ENCODE measurements at places on chromosomes 2 and 18.

DNA sequence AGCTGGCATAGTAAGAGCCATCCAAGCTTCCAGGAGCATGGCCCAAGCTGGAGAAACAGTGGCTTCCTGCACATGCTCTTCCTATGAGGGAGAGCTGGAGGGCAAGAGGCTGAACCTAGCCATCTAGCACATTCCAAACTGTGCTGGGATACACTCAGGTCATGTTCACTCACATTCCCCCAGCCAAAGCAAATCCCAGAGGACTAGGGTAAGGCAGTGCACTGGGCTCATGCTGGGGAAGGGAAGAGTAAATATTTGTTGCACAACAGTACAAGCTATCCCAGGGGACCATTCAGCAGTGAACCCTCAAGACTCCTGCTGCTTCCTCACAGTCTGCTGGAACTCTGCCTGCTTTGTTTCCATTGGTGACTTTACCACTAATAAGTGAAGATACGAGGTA lies 20.7 kb upstream of the GYPC start:
- DNase-seq = no peak

- DNase-seq = no peak
Observed at GRCh38 chr18:5961097-5961827, 65.9 kb upstream of the TMEM200C start.

DNA sequence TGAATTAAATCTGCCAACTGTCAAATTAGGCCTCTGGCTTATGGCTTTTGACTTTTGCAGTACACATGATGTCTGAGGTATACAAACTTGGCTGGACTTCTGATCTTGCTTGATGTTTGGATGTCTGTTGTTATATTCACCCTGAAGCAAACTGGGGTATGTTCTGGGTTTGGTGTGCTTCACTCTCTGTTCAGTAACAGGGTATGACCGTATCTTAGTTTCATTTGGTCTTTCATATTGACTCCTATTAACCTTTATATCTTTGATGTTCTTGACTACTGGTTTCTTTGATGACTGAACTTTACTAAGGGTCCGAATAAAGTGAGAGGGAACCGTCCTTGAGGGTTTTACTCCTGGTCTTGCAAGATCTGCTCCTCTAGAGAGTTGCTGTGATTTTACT lies 8.2 kb downstream of the CKAP2L start:
- no peak for DNase-seq

- DNase-seq = no peak
Observed at GRCh38 chr2:147998203-147998602, 22.3 kb downstream of the ORC4 start.

GRCh38 chr2:69694894-69695849 lies 46.8 kb upstream of the ANXA4 start:
- DNase-seq = no peak

DNA sequence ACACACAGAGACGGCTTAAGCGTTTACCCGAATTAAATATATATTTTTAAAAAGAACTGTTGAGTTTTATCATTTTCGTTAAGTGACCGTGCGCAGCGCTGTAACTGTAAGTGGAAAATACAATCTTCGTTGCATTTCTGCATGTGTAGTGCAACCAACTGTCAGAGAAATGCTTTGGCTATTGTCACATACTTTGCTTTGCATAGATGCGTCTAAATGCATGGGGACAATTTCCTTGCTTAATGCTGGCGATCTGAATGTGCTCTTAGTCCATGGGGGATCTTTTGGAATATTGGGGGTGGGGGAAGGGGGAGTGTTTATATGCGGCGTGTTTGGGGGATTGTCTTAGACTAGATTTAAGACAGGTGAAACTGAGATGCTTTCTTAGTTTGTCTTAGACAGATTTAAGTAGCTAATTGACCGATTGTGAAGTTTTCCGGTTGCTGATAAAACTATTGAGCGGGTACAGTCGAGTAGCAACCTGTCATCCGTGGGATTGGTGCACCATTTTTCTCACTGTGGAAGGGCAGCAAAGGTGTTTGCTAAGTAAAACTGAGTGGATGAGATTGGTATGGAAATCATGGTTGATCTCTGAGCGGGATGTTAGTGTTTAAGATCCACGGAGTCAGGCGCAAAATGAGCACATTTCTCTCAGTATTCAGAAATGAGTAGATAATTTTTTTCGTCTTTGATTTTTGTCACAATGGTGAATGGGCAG lies 476 bp downstream of the VSNL1 start:
- DNase-seq = no peak

DNA sequence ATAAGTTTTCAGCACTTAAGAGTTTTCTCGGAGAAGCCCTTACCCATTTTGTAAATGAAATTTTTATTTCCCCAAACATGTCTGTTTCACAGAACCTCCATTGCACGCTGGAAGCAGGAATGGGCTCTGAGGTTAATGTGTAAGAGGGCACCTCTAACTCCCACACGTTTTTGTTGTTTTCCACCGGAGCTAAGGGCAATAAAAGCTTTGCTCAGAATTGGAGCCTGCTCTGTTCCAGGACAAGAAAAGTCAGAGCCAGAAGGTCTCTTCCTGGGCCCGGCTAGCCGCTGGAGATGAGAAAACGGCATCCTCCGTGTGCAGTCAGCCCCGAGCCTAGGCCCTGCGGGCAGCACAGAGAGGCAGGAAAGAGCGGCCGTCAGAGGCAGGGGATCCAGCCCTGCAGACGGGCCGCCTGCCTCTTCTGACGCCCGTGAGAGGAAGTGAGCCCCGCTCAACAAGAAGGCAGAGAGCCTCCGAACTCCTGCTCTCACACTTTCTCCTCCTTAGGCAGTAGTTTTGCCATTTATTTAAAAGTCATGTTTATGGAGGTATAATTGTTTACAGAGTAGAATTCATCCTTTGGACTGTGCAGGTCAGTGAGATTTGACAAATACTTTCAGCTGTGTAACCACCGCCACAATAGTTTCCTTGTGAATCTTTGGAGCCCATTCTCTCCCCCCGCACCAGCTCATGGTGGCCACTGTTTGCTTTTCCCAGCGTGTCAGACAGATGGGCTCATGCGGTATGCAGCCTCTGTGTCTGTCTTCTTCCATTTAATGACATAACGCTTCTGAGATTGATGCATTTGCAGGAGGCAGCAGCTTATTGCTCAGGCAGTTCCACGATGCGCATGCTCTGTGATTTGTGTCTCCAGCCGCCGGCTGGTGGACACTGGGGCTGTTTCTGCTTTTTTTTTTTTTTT lies 117.3 kb downstream of the GALR1 start:
- DNase-seq = no peak

GRCh38 chr2:222827417-222827816 lies 33.4 kb upstream of the ACSL3 start:
- no peak for DNase-seq

GRCh38 chr2:151770995-151771394 lies 36.7 kb upstream of the NEB start:
- no peak for DNase-seq

DNA sequence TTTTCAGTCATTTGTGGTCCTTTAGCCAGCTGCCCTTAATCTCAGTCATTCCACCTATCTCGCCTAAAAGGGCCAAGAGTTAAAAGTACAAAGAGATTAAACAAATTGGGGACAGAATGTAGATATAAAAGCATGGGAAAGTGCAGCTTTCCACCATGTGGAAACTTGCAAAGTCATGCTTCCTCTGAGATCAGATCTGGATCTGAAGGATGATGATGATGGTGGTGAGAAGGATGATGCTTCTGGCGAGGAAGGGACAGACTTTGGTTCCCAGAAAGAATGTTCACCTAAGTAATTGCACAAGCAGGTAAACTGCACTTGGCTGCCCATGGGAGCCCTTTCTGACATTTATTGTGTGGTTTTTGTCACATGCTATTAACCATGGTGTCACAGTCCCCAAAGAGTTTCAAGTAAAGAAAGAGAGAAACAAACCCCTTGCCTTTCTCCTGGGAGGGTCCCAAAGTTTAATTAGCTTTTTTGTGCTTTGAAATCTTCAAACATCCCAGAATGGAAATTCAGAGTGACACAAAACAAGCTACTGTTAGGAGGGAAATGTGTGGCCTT lies 34.7 kb downstream of the KLF7 start:
- no peak for DNase-seq

GRCh38 chr2:164911832-164912231 lies 43.5 kb downstream of the SLC38A11 start:
- DNase-seq = no peak

DNA sequence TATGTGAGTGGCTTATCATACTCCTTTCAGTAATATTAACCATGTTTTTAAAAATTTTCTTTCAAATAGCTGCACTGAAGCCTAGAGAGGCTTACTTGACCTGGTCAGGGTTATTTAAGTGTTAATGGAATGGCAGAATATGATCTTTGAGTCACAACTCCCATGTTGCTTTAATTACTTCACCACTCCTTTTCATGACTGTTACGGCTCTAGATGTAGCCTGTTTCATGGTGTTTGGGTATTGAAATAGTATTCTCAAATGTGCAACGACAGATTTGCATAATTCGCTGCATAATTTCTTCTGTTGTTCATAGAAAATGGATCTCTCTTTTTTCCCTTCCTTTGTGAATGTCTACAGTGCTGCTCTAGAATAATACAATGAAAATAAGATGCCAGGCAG lies 51.6 kb upstream of the PLA2R1 start:
- DNase-seq = no peak

DNA sequence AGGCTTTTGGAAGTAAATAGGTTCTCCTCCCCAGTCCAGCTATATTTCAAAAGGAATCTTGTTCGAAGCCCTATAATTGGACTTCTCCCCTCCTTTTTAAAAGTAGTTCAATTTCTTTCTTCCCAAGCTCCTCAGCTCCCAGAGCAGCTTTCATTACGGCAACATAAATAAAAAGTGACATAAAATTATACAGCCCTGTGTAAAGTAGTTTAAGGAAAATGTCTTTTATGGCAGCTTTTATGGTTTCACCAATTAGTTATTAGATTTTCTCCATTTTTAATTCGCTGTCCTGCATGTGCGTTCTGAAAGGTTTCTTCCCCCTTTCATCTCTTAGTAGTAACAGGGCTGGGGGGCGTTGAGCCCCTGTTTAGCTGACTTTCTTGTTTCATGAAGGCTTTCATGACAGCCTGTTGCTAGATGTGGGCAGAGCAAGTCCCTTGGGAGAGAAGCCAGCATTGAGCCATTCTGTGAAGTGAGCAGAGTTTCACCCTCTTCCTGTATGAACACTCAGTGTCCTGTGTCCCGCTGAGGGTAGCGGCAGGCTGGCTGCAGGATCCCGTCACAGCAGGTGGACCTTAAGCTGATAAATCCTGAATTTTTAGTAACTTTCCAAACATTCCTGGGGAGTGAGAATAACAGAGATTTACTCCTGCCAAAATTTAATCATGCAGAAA lies 229.7 kb upstream of the SPRED2 start:
- no peak for DNase-seq

DNA sequence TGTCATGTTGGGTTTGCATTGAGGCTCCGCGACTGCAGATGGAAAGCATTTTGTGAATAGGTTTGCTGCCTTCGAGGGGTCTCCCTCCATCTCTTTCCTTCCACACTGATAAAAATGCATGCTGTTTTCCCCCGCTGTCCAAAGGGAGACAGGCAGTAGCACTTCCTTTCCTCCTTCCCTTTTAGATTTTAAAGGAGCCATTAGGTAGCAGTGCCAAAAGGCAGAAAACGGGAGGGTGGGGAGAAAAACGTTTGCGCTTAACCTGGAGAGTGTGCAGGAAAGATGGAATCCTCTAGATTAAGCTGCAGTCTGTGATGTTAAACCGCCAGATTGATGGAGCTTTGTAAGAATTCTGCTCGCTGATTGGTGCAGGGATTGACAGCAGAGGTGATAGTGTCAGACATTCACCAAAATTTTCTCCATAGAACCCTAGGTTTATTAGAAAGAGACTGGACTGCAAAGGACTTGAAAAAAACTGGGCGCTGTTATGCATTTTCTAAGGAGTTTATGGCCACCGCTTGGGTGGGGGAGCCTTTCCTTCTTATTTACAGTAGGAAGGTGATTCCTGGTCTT lies 688 bp downstream of the MAPRE2 start:
- no peak for DNase-seq

DNA sequence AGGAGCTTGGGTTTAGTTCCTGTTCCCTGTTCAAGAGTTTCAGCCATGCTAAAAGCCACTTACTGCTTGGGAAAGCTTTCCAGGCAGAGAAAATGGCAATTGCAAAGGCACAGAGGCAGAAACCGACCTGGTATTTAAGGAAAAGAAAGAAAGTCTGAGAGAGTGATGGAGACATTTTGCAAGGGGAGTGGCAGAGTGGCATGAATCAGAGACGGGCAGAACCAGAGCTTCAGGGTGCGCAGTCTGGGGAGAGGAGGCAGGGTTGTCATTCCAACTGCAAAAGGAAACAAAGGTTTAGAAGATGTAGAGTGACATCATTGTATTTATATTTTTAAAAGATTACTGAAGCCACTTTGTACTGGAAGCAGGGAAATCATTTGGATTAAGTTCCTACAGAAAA lies 14.9 kb upstream of the GNAL start:
- no peak for DNase-seq

DNA sequence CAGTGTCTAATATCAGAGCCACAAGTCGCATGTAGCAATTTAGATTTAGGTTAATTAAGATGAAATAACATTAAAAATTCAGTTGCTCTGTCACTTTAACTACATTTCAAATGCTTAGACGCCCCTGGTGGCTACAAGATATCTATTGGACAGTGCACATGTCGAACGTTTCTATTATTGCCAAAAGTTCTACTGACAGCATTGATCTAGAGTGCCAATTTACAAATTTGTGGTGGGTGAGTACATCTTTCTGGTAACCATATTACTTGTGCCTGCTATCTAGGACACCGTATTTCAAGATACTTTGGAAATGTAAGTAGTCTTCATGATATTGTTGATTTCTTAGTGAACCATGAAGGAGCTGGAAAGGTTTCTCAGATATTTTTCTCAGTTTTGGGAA lies 20.2 kb downstream of the PIK3C3 start:
- no peak for DNase-seq

DNA sequence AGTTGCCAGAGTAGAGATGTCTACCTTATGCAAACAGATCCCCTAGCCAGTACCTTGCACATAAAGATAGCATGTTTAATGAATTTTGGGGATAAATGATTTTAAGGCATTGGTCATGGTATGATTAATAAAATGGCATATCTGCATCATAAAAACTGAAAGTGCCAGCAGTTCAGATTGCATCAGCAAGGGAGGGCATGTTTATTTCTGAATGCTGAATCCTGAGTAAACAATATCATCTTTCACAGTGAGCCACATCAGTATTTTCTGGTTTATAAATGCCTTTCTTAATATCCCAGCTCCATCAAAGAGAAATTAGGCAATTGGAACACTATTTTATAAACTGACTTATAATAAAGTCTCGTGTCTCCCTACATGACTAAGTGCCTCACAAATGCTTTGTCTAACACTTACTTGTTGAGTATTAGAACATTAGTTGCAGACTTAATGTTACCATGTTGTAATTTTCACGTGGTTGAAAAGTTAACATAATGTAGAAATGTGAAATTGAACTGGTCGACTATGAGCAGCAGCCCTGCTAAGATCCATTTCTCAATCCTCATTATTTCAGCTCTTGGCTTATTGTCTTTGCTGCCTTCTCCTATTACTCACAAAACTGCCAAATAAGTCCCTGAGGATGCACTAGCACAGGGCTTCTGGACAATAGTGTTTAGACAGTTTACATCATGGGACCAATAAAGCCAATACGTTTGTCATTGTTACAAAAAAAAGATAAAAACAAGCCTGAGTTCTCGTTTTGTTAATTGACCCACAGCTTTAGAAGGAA lies 48.0 kb downstream of the LANCL1 start:
- no peak for DNase-seq

Data from stimulated activated CD8-positive, alpha-beta memory T cell treated with anti-CD3 and anti-CD28 coated beads, Interleukin-4, amount 100 ng/mL, for 1 hour (primary cell).